ENCODE measurements at places on chromosomes 3 and 15.

- DNase-seq, result no peak
Observed at GRCh38 chr15:68432441-68433064, 590 bp upstream of the ITGA11 start.

- no peak for DNase-seq
Observed at GRCh38 chr15:29750754-29751153, 71.5 kb downstream of the TJP1 start.

DNA sequence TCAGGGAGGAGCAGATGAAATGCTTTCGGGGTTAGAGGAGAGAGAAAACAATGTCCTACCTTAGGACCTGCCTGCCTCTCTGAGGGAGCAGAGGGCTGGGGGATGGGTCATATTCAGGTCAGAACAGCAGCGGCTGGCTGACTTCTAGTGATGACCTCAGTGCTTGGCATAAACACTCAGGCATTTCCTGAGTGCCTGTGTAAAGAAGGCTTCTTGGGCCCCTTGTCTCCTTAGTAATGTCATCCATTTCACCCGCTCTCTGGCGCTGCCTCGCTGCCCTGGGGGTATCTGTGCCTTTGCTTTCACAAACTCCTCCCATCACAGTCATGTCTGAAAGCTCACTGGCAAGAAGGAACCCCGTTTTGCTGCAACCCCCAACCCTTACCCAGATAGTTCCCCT is 82.9 kb upstream of the GSK3B start:
- no peak for DNase-seq

- DNase-seq, result no peak
Observed at GRCh38 chr3:150080058-150080730, 109.5 kb upstream of the PFN2 start.

- no peak for DNase-seq
Observed at GRCh38 chr3:196563721-196564225, 4.6 kb downstream of the WDR53 start.

GRCh38 chr3:193865896-193866480 is 270.0 kb upstream of the HES1 start:
- DNase-seq, result no peak

DNA sequence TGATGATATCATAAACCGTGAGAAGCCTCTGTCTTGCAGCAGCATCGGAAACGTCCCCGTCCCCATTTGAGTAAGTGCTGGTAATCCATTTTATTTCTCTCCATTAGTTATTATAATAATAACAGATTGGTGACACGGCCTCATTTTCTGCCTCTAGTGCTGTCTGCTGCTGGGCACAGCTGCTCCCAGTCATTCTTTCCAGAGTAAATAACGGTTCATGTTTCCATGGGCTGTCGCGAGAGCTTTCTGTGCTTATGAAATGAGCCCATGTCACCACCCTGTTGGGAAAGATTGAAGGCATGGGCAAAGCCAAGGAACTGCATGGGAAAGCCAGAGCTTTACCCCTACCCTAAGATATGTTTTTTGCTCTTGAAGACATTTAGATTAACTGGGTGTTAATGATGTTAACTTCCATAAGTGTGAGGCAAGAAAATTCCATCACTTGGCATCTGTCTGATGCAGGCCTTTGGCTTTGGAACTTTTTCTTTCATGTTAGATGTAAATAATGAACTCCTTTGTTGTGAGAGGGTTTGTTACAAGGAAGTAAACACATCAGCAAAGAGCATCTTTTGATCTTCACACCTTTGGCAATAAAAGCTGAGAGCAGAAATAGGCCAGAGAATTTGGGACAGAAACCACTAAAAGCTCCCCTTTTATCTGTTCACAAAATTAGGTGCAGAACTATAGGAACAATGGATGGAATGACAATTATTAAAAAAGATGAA is 141.8 kb downstream of the FILIP1L start:
- DNase-seq, result no peak

- no peak for DNase-seq
Observed at GRCh38 chr3:95036526-95037021, 973.7 kb downstream of the NSUN3 start.

GRCh38 chr15:37764733-37765191 is 169.7 kb upstream of the TMCO5A start:
- no peak for DNase-seq

GRCh38 chr15:64029633-64030032 is 16.7 kb downstream of the DAPK2 start:
- no peak for DNase-seq

- no peak for DNase-seq
Observed at GRCh38 chr3:114827495-114827894, 319.6 kb downstream of the ZBTB20 start.

- DNase-seq, result peak; percentile 70
Observed at GRCh38 chr3:115814778-115815380, 191.6 kb downstream of the GAP43 start.

DNA sequence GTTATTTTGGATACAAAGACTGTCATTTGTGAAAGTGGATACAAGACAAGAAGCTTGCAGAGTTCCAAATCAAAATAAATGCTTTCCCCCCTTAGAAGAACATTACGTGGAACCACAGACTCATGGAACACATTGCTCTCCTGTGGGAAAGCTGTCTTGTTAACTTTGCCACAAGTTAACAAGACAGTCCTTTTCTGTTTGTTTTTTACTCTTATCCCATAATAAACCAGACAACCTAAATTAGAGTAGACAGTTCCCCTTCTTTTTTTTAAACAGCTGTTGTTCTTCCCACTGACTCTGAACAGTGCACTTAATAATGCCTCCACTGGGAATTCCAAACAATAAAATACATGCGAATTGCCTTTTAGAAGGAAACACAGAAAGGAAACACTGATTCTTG is 255.3 kb upstream of the UBE2E2 start:
- no peak for DNase-seq

DNA sequence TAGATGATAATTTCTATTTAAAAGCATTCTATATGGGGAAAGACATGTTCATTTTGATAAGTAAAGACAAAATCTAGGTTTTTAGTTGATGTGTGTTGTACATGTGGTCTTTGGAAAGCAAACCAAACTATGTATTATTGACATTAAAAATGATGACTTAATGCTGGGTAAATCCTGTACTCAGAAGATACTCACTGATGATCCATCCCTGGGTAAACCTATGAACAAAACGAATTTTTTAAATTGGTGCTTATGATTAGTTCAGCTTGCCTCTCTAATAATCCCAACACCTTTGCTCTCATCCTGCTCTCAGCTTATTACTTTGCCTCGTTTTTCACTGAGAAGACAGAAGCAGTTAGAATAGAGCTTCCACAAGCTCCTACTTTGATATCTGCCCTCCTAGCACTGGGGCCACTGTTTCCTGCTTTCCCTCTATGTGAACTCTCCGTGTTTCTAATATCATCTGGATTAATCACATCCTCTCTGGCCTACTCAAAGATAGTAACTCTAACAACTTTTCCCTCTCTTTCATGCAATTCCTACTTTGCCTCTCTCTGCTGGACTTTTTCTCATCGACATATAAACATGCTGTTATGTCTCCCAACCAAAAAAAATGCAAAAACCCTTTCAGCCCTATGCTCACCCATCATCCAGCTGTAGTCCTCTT is 29.3 kb downstream of the RARRES1 start:
- no peak for DNase-seq

DNA sequence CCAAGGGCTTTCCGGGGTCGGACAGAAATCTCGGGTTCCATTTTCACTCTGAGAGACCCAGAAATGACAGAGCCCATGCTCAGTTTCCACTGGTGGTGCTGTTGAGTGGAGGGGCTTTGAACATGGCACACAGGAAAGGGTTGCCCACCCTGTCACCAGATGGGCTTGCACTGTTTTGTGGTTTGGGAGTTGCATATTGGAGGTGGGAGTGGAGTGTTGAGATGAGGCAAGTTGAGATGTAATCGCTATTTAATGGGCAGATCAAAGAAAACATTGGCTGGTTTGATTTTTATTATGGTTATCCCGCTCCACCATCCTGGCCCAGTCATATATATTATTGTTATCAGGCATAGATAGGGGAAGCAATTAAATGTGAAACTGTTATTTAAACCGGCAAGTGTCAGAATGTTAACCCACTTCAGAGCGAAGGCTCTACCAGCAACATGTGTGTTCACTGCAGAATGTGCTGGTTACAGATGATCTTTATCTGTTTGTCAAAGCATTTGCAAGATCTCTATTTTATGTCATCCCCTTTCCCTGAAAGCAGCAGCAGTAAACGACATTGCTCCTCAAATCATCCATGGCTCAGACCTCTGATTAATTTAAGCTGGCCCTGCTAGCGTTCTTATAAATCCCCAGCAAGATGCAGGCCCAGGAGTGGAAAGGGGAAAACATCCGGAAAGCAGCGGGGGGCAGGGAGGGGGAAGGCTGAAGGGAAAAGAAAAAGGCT is 58.3 kb upstream of the TSEN2 start:
- no peak for DNase-seq

- no peak for DNase-seq
Observed at GRCh38 chr3:182651461-182651860, 141.8 kb upstream of the ATP11B start.

GRCh38 chr3:31946484-31947081 is 34.5 kb downstream of the OSBPL10 start:
- DNase-seq, result no peak

- peak; percentile 12 for DNase-seq
Observed at GRCh38 chr3:118171236-118171852, 863.3 kb downstream of the IGSF11 start.

- DNase-seq, result no peak
Observed at GRCh38 chr15:35533130-35534110, 12.5 kb downstream of the DPH6 start.

DNA sequence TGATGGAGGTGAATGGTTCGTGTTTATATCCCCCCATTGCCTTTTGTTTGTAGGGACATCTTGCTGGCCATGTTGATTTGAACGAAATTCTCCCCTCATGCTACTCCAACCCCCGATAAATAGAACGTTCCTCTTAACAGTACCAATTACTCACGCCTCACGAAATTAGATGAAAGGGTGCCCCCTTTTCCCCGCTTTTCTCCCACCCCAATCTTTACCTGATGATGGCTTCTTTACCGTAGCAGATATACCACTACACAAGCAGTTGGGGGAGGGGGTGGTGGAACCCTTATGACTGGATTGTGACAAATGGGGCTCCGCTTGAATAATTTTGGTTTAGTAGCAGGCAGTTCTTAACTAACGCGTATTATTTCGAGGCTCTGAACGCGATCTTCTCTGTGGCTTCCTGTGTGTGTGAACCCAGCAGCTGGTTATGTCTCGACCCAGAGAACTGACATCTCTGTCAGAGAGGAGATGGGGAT is 1.1 kb downstream of the PIAS1 start:
- DNase-seq, result peak; percentile 66

- peak; percentile 30 for DNase-seq
Observed at GRCh38 chr3:197003461-197004385, 25.9 kb downstream of the MELTF start.

GRCh38 chr15:74398183-74398582 is 30.7 kb upstream of the CYP11A1 start:
- DNase-seq, result no peak

DNA sequence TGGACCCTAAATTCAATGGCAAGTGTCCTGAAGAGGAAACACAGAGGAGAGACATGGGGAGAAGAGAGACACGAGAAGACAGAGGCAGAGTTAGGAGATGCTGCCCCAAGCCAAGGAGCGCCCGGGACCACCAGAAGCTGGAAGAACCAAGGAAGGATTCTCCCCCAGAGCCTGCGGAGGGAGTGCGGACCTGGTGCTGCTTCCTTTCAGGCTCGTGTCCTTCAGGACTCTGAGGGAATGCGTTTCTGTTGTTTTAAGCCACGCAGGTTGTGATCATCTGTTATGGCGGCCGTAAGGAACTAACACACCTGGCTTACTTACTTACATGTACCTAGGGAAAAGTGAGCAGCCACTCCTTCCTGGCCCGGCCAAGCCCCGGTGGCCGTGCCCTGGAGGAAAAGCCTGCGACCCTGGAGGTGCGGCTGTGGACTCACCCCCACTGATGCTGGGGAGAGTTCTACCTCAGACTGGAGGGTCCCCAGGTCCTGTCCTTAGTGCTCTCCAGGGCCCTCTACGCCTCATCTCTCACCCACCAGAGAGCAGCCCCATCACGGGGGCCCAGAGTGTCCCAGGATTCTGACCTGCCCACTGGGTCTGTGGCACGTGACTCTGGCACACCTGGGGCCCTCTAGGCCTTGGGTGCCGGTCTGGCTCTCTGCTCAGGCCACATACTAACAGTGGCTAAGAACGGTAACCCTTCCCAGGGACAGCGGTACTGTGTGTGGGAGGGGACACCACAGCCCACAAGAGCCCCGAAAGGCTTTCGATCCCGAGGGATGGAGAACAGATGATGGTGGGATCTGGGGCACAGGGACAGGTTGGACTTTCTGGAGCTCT is 61.8 kb downstream of the ITGA11 start:
- no peak for DNase-seq

GRCh38 chr3:128567705-128568356 is 74.8 kb upstream of the GATA2 start:
- DNase-seq, result no peak

DNA sequence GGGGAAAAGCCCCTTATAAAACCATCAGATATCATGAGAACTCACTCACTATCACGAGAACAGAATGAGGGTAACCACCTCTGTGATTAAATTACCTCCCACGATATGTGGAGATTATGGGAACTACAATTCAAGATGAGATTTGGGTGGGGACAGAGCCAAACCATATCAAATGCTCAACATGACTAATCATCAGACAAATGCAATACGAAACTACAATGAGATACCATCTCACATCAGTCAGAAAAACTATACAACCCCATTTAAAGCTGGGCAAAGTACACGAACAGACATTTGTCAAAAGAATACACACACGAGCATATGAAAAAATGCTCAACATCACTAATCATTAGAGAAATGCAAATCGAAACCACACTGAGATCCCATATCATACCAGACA is 67.7 kb downstream of the SCAPER start:
- no peak for DNase-seq

DNA sequence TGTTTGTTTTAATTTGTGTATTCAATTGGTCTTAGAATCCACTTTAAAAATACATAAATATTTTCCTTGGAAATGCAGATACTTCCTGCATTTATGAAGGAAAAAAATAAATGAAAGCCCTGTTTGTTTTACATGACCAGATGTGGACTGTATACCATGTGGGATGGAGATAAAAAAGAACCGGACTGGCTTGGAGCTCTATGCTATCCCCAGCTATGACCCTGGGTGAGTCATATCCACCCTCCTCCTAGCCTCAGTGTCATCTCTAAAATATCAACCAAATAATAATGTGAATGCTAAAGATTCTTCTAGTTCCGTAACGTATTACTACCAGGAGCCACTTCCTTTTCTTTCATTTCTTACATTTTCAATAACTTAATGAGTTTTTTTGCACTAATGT is 44.5 kb upstream of the PDZRN3 start:
- no peak for DNase-seq

Measured in activated CD8-positive, alpha-beta memory T cell treated with anti-CD3 and anti-CD28 coated beads, Interleukin-2, amount 50 U/mL, for 4 hours (primary cell).